NCI-H2081 treated with DMSO at 0.1 percent for 48 hours (cell line): ENCODE measurements at places on chromosomes 2 and 18.
A peak's percentile ranks its signal among the peaks of the same experiment; 100 is the strongest.

DNA sequence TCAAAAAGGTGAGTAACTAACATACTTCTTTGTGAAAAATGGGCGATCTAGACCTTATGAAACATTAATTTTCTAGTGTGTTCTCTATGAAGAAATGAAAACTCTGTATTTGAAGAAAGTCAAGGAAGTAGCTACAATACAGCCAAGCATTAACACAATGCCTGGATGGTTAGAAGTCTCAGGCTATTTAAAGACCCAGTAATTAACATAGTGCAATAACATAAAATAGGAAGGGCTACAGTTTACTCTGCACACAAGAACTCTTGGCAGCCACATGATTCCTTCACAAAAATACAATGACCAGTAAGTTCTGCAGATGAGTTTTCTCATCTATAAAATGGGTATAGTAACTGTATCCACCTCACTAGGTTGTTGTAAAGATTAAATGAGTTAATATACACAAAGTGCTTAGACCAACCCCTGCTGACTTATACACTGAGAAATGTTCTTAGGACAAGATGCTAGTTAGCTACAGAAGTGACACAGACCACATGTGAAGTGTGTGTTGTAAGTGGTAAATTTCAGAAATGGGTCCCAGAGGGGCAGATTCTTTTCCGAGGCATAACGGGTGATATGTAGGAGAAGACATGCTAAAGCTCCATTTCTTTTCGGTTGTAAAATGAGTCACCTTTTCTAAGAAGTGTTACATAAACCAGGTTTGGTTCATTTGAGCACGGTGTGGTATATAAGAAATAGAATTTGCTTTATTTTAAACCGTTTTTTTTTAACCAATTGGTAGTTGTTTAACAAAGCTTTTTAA is 61.8 kb downstream of the CXCR4 start:
- no peak for DNase-seq

DNA sequence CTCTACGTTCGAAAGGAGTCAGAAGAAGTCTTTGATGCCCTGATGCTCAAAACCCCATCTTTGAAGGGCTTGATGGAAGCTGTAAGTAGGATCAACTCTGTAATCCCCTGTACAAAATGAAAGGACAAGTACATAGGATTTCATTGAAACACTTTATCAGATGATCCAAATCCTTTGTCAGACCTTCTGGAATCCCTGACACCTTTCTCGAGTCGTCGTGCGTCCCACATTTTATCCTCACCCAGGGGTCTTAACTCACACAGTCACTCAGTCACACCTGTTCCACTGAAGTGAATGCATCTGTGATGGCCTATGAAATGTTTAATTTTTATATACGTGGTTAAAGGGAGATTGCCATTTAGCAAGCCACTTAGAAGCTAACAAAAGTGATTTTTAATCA is 44.8 kb downstream of the GRHL1 start:
- DNase-seq = no peak

- DNase-seq = peak; percentile 12
Observed at GRCh38 chr2:238462782-238463396, 36.2 kb downstream of the ASB1 start.

GRCh38 chr2:190255676-190256075 is 64.0 kb downstream of the HIBCH start:
- no peak for DNase-seq

DNA sequence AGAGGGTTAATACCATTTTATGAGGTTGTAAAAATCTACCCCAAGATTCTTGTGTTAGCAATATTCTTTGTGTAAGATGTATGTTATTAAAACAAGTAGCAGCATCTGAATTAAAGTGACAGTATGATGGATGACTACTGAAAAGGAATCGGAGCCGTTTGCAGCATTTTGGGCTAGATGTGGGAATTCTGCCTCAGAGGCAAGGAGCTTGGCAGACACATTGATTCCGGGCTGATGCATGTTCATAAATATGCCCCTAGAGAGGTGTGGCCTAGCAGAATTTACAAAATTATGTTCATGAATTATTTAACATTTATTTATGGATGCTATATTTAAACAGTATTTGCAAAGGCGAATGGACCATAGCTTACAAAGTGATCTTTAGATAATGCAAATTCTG is 389.0 kb upstream of the ETAA1 start:
- no peak for DNase-seq

DNA sequence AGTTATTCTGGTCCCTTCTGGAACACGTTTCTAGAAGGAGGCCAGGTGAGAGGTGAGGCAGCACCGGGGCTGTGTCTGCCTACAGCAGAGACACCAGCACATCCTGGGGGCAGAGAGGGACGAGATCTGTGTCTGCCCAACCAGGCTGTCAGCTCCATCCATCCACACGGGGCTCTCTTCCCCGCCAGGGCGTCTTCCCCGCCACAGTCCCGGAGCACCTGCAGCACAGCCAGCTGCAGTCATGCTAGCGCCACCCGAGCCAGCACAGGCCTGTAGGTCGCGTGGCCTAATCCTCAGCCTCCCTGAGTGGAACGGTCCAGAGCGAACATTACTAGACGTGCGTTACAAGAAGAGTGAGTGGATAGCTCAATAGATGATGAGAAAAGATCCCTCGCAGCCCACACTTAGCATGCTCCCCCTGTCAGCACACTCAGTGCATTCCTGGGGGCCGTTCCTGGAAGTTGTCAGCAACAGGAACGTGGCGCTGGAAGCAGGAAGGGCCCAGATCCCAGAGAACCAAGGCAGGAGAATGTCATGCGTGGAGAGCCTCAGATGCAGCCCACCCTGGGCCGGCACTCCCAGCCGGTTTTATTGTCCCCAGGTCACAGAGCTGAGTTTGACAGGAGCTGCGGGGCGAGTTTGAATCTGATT is 179.0 kb downstream of the TWIST2 start:
- DNase-seq = no peak

- DNase-seq = no peak
Observed at GRCh38 chr2:83068714-83069113, 1390.4 kb downstream of the SUCLG1 start.

GRCh38 chr2:210955591-210955990 is 399.2 kb downstream of the CPS1 start:
- DNase-seq = no peak

GRCh38 chr2:9205963-9206948 is at the start of gene ASAP2:
Gene ASAP2 (plus strand): TSS chr2:9206812. CDS start chr2:9207105, 293 bp downstream.
- DNase-seq = no peak

DNA sequence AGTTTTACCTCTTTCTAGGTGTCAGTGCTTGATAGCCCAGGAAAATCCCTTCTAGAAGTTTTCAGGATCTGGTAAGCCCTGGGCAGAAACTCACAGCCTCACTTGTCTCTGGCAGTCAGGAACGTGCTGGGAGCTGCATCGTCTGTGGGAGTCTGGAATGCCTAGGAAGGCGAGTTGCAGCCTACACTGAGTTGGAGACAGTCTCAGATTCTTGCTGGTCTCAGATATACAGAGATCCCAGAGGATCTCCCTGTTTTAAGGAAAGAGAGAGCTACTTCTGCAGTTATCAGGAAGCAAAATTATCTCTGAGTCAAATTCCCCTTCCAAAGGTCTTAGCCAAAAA is 104.4 kb upstream of the CDC42EP3 start:
- DNase-seq = no peak

- no peak for DNase-seq
Observed at GRCh38 chr2:62653582-62654422, 51.7 kb upstream of the EHBP1 start.

DNA sequence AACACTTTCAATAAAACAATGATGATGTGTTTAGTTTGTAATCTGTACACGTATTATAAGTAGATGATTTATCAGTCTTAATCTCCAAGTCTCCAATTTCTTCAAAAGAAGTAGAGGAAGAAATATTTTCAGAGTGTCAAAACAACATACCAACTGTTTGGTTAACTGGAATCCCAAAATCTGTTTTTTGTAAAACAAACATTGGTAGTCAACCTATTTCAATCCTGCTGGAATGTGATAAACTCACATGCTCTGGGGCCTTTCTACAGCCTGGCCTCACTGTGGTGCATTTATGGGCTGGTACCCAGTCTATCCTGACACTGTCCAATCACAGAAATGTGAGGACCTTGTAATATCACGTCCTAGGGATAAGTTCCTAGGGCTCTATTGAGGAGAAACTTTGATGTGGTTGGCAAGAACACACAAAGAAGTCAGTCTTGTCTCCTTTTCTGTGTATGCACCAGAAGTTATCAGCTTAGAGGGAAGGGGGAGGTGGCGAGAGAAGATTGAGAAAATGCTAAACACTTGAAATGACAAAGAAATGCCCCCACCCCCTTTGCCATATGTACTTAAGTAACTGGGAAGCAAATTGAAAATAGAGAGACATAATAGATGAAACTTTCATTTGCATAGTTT is 47.2 kb downstream of the PRKRA start:
- no peak for DNase-seq

DNA sequence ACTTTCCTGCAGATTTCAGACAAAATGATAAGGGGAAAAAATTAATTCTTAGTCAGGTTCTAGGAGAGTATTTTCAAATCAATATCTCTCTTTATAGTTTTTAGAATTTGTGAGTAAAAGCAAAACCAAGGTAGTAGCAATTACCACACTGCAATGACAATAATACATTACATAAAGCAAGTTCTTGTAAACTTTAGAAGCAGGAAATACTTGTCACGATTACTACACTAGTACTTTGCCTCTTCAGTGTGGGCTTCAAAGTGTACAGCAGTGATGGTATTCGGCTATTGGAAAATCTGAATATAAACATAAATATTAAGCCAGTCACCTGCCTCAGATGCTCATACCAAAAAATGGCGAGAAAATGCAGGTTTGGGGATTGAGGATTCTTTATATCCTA is 81.0 kb downstream of the ALPK2 start:
- DNase-seq = no peak

- no peak for DNase-seq
Observed at GRCh38 chr18:31217038-31217849, 54.6 kb upstream of the DSC1 start.

GRCh38 chr18:26546170-26546874 is 2.0 kb downstream of the KCTD1 start:
- no peak for DNase-seq

DNA sequence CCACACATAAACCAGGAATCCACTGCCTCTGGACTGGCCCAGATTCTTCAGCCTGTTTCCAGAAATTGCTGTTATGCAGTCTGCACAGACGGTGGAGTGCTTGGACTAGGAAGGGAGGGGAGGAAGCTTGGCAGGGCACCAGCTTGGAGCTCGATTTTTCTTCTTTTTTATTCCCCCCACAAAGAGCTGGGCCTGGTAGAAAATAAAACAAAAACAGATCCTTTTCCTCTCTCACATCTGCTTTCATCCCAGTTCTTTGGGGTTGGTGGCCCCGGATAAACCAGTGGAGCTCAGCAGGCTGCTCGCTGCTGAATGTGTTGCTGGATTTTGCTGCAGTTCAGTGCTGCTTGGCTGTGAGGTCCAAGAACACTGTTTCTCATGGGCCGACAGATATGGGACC is 16.0 kb downstream of the LRRTM1 start:
- DNase-seq = no peak

- no peak for DNase-seq
Observed at GRCh38 chr2:124975224-124975623, 950.1 kb downstream of the CNTNAP5 start.
